WERI-Rb-1 (cell line): ENCODE measurements at places on chromosomes 7 and 10.
A peak's percentile ranks its signal among the peaks of the same experiment; 100 is the strongest.

- DNase-seq, result no peak
Observed at GRCh38 chr10:82968533-82968932, 1093.5 kb downstream of the NRG3 start.

GRCh38 chr7:40827222-40828085 is 692.6 kb downstream of the SUGCT start:
- no peak for DNase-seq

DNA sequence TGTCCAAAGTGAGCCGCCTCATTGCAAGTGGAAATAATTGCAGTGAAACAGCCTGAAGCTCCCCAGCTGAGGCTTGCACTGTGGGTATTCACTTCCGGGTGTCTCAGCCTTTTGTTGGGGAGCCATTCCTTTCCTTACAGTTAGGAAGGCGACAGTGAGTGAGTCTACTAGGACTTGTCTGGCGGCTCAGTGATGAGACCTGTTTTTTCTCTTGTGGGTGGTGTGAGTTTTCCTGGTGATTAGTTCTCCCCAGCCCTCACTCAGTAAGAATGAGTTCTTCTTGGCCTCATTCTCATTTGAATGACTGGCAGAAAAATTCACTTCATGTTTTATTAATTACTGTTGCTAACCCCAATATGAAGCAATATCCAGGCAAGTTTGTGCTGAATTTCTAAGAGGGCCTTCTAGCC is 2.6 kb downstream of the PGAM1 start:
- no peak for DNase-seq

GRCh38 chr10:60914690-60915141 is 29.3 kb downstream of the RHOBTB1 start:
- DNase-seq, result no peak

- no peak for DNase-seq
Observed at GRCh38 chr7:156752367-156753228, 112.0 kb downstream of the RNF32 start.

DNA sequence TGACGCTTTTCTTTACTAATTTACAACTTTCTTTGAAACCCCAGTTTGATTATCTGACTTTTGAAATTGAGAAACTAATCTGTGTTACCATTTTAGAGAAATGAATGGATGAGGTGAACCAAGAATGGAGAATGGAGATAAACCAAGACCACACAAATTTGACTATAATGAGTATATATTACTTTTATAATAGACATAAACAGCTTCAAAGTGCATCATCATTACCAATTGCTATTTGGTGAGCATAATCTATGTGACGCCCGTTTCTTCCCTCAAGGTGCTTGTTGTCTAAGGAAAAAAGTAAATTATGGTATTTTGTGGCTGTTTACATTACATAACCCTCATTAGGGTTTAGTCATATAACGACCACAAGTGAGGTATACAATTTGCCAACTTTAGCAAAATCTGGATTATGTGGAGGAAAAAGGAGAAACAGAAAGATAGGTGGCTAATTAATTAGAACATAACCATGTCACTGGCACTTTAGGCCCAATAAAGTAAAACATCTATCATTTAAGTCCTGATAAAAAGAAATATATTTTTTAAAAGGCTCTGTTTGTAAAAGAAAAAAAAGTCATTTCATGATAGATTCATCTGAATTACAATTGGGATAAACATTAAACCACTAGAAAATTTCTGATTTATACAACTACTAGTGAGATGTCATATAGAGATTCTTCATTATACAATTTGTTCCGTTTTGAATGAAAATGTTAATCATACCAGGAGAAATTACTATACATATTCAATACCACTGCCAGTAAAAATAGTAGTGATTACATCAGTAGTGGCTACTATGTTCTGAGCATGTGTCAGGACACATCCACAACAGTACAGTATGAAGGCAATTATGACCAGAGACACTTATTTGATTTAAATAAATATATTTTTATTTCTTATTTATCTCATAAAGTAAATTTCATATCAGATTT is 118.2 kb upstream of the FAM133B start:
- no peak for DNase-seq

GRCh38 chr10:5910323-5911100 is 20.5 kb downstream of the FBH1 start:
- no peak for DNase-seq

DNA sequence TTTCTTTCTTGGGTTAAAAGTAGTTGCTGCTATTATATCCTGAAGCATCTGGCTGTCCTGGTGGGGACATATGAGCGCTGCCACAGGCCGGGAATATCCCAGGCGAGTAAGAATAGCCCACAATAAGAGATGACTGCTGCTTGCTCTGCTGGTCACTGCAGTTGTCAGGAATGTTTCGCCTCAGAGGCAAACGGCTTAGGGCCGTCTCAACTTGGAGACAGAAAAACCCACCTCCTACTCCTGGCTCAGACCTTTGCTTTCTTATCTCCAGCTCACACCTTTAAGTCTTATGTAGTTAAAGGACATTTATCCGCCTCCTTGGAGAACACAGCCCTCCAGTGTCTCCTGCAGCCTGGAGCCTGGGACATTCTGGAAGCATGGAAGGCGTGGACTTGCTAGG is at the start of gene GJD4:
TSS of gene GJD4 (plus strand) at position 151 of the 400 bp plus-strand sequence. CDS start at position 378, 227 bp downstream.
- no peak for DNase-seq

DNA sequence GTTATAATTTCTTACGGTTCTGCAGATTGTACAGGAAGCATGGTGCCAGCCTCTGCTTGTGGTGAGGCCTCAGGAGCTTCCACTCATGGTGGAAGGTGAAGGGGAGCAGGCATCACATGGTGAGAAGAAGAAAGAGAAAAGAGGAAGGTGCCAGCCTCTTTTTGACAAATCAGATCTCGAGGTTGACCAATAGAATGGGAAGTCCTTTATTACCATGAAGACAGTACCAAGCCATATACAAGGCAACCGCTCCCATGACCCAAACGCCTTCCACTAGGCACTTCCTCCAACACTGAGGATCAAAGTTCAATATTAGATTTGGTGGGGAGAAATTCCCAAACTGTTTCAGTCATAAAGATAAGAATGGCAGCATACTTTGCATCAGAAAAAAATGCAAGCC is 502.8 kb downstream of the GLRX3 start:
- DNase-seq, result no peak

DNA sequence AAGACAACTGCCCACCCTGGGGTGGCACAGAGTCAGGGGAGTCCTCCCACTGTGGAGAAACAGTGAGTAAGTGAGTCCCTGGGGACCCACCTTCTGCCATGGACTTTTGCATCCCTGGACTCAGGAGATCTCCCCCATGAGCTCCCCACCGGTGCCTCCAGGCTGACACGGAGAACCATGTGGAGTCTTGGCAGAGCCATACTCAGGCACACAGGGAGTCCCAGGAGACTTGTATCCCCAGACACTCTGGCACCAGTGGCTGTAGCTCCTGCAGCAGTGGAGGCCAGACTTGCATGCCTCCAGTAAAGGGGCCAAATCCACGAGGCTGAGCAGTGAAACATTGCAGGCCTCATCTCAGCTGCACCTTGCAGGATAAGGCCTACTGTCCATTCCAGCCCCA is 791.4 kb downstream of the PCDH15 start:
- no peak for DNase-seq

GRCh38 chr10:106609470-106610266 is 554.8 kb downstream of the SORCS1 start:
- no peak for DNase-seq

DNA sequence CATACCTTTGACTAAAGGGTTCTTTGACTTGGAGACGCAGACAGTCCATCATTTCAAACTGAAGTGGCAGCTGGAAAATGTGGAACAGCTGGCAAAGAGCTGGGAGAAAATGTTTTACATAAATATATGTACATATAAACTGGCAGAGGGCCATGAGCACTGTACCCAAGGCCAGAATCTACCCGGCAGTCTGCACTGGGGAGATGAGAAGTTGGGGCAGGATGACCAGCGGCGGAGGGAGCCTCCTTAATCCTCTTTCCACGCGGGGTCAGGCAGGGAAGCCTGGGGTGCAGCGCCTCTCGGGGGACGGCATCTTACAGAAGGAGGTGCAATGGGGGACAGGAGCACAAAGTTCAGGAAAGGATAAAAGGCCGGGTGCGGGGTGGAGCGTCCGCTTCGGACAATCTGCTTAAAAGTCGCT is 1.3 kb downstream of the GLI3 start:
- DNase-seq, result peak; percentile 15

DNA sequence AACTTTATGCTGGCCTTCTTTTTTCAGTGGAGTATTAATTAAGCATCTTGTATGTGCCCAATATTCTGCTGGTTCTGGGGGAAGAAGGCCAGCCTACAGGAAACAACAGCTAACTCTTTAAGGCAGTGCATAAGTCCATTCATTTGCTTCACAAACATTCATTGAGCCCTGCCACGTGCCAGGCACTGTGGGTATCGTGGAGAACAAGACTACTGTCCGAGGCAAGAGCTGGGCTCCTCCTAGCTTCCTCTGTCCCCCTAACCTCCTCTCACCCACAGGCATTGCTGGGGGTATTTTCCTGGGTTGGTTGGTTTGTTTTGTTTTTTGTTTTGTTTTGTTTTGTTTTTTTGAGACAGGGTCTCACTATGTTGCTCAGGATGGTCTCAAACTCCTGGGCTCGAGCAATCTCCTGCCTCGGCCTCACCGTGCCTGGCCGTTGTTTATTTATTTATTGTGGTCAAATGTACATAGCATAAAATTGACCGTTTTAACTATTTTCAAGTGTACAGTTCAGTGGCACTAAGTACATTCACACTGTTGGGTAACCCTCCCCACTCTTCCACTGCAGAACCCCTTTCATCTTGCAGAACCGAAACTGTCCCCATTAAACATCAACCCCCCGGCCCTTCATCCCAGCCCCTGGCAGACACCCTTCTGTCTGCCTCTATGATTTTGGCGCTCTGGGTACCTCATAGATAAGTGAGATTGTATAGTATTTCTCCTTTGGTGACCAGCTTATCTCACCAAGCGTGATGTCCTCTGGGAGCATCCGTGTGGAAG is 32.6 kb downstream of the CHST3 start:
- no peak for DNase-seq

DNA sequence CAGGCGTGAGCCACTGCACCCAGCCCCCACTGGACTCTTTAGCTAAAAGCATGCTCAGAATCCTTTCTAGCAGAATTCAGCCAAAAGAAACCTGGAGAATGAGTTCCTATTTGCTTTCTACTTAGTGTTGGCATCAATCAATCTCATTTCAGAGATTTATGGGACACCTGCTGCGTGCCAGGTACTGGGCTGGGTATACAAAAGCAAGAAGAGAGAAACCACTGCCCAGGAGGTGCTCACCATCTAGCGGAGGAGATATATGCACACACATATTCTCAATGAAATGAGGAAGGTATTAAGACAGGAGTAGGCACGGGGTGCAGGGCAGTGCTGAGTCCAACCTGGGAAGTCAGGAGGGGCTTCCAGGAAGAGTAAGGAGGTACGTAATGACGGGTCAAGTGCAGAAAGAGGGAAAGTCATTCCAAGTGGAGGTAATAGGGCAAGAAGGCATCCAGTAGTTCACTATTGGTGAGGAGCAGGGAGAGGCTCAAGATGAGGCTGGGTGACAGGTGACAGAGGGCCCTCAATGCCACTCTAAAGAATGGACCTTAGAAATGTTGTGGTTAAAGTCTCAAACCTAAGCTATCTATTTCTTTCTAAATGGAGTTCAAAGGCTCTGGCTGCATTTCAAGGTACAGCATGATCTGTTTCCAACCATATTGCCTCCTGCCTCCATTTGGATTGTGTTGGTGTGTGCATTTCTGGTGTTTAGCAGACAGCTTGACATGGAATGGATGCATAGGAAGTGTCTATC is 22.1 kb downstream of the ABLIM1 start:
- DNase-seq, result no peak

DNA sequence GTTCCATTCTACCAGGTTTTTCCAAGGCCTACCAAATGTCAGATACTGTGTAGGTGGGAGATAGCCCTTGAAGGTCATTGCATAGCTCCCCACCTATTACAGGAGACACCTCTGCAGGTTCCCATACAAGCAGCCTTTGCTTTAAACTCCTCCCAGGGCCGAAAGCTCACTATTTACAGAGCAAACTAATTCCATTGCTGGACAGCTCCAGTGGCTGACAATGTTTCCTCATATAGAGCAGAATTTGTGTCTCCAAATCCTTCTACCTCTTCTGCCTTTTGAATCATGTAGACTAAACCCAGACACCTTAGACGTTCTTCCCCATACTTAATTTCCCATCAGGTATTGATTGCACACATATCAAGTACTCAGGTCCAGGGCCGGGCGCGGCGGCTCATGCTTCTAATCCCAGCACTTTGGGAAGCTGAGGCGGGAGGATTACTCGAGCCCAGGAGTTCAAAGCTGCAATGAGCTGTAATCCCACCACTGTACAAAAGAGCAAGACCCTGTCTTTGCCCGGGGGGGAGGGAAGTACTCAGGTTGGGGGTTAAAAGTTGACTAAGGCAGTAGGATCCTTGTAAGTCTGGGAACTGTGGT is 2.1 kb downstream of the CNNM1 start:
- DNase-seq, result peak; percentile 36

GRCh38 chr10:89369156-89370105 is 8.4 kb upstream of the IFIT1B start:
- no peak for DNase-seq

- DNase-seq, result no peak
Observed at GRCh38 chr10:35762311-35763030, 120.4 kb upstream of the FZD8 start.

- no peak for DNase-seq
Observed at GRCh38 chr10:12158111-12158510, 28.6 kb downstream of the SEC61A2 start.

GRCh38 chr10:14949291-14949690 is 4.6 kb downstream of the DCLRE1C start:
- DNase-seq, result no peak

DNA sequence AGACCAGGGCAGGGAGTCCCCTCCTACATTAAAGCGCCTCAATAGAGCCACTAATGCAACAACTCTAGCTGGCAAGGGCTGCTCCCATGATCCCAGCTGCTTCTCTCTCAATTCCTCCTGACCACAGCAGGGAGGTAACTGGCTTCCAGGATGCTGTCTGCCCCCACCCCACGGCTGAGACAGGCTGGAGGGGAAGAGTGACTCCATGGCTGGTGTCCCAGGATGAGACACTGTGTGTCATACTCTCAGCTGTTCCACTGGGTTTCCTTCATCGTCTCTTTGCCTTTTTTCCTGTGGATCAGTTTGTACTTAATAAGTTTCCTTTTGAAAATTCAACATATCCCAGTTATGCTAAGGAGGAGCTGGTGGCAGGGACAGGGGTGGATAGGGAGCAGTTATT is 27.7 kb upstream of the MYH16 start:
- DNase-seq, result no peak

DNA sequence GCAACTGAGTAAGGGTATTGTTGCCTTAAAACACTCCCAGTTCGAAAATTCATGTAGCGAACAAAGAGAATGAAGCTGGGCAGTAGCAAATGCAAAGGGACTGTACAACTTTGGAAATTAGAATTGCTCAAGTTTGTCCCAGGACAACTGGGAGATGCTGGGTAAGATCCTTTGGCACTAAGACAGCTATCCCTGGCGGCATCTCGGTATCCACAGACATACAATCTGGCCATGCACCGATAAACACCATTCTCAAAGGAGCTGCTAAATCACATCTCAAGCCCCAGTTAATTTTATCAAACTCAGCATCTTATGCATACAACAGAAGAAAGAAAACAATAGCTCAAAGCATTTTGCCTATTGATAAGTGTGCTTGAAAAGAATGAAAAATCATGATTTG is 177.3 kb downstream of the AMPH start:
- DNase-seq, result no peak
